Breast epithelium (tissue), 4 donors: ENCODE measurements at places on chromosomes 2 and 18.

DNA sequence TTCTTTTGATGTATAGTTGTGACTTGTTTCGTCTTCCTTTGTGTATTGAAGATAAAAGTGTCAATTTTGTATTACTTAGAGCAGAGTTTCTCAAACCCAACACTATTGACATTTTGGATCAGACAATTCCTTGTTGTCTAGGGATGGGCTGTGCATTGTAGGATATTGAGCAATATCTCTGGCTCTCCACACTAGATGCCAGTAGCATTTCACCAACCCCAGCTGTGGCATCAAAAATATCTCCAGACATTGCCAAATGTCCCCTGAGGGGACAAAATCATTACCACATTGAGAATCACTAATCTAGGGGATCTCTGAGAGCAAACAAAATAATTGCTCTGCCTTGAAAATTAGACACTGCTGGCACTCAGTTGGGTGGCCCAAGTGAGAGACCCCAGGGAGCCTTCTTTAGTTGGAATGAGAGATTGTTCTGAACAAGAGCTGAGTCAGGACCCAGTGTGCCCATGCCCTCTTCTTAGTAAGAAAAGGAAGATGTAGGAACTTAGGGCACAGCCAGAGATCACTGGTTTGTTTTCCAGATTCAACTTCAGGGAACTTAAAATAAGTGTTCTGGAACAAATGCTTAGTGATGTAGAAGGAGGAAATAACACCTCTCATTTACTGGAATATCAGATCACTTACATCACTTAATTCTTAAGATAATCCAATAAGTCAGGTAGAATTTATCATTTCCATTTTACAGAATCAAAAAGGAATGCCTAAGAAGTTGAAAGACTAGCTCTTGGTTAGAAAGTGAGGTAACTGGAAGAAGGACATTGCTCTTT, 466.6 kb upstream of the TNP1 start:
- H3K4me1 ChIP-seq, result no peaks in the 10 kb centered on the region
- no peak for DNase-seq
- H3K27ac ChIP-seq, result peak overlapping the region; percentile 73
- H3K27me3 ChIP-seq, result no peaks in the 10 kb centered on the region
- no peaks in the 10 kb centered on the region for H3K36me3 ChIP-seq
- no peak overlapping the region for H3K4me3 ChIP-seq

DNA sequence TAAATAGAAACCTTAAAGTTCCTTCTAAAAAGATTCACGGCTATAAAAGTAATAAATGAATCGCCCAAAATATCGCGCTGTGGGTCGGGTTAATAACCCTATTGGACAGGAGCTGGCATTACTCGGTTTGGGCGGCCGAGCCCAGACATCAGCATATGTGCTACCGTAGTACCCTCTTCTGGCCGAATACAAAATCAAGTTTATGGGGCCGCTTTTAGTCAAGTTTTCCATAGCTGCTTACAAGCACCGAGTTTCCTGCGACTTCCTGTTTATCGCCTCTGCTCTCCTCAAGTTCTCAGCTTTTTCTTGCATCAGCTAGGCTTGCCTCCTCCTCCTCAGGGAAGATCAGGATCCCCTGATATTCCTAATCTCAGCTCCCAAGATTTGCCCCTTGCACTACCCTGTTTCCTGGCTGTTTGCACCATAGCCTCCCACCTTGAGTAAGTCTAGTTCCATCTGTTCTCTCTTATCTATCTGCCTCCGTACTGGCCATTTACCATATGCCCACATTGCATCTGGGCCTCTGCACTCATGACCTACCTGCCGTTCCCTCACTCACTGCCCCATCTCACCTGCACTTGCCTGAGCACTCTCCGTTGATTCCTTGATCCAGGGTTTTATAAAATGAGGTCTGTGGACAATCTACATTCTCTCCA, 56.1 kb downstream of the SLC35F5 start:
- H3K4me3 ChIP-seq, result no peak overlapping the region
- H3K27me3 ChIP-seq, result no peaks in the 10 kb centered on the region
- H3K36me3 ChIP-seq, result peaks cover 4% of the 10 kb centered on the region
- H3K4me1 ChIP-seq, result no peaks in the 10 kb centered on the region
- no peak for DNase-seq
- no peak overlapping the region for H3K27ac ChIP-seq

DNA sequence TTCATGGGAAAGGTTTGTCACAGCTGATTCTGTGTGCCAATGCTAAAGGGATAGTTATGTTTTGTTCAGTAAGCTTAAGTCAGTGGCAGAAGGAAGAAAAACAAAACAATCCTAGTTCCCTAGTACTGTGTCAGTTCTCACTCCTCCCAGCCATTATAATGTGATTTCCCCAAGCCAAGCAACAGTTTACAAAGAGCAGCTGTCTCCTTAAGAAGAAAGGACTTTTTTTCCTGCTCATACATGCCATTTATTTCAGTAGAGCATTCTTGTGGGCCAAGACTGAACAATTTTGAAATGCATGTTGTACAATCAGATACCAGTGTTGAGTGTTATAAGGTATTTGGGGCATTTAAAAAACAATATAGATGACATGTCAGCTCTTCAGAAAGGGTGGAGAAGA, 52.1 kb downstream of the NEMP2 start:
- no peak for DNase-seq
- H3K4me3 ChIP-seq, result no peak overlapping the region
- no peaks in the 10 kb centered on the region for H3K27me3 ChIP-seq
- no peaks in the 10 kb centered on the region for H3K4me1 ChIP-seq
- H3K36me3 ChIP-seq, result no peaks in the 10 kb centered on the region

GRCh38 chr18:42392416-42392815, 437.4 kb downstream of the PIK3C3 start:
- DNase-seq, result no peak
- H3K4me1 ChIP-seq, result no peaks in the 10 kb centered on the region
- no peaks in the 10 kb centered on the region for H3K36me3 ChIP-seq
- H3K27me3 ChIP-seq, result no peaks in the 10 kb centered on the region
- no peak overlapping the region for H3K4me3 ChIP-seq
